Thoracic aorta endothelial cell (primary cell): ENCODE measurements at places on chromosomes 11 and 22. TPM values are rescaled to one million over a fixed set of nuclear protein-coding genes. Genes with fewer than 3 reads are reported as not detected.

PKNOX2 gene
- 0.07 and 0.13 TPM in 2 replicates for total RNA-seq

TRIM51 gene
- not detected in 2 replicates for total RNA-seq

HTR3A gene
- not detected in 2 replicates for total RNA-seq

SLC22A6 gene
- not detected in 2 replicates for total RNA-seq

DGAT2 gene
- 1.9 and 2.1 TPM in 2 replicates for total RNA-seq

OR2AT4 gene
- not detected in 2 replicates for total RNA-seq

MS4A4A gene
- not detected in 2 replicates for total RNA-seq

SCT gene
- not detected in 2 replicates for total RNA-seq

COMT gene
- 122 and 155 TPM in 2 replicates for total RNA-seq

RAB3IL1 gene
- total RNA-seq, result 1.0 and 1.6 TPM in 2 replicates

CCDC73 gene
- not detected in 2 replicates for total RNA-seq

MCHR1 gene
- total RNA-seq, result not detected in 2 replicates

MAP4K2 gene
- 42.2 and 66.5 TPM in 2 replicates for total RNA-seq

RTCB gene
- total RNA-seq, result 140 and 152 TPM in 2 replicates

KCNK4 gene
- 0.07 TPM in 1 of 2 replicates, not detected in the other for total RNA-seq

PTGDR2 gene
- under 0.01 TPM in 1 of 2 replicates, not detected in the other for total RNA-seq

TRIM49D2 gene
- total RNA-seq, result 0.14 TPM in 1 of 2 replicates, not detected in the other

HORMAD2 gene
- not detected in 2 replicates for total RNA-seq

TBX1 gene
- 1.9 and 17.7 TPM in 2 replicates for total RNA-seq

RIC3 gene
- 0.14 and 0.27 TPM in 2 replicates for total RNA-seq

IL17REL gene
- 0.13 and 0.22 TPM in 2 replicates for total RNA-seq

HTATIP2 gene
- total RNA-seq, result 60.7 and 74.2 TPM in 2 replicates

SLC22A25 gene
- total RNA-seq, result not detected in 2 replicates

ESAM gene
- total RNA-seq, result 136 and 154 TPM in 2 replicates

CATSPER1 gene
- not detected in 2 replicates for total RNA-seq

PKDREJ gene
- total RNA-seq, result under 0.01 TPM in 2 replicates

B3GAT1 gene
- 0.07 TPM in 1 of 2 replicates, not detected in the other for total RNA-seq

CDC42BPG gene
- total RNA-seq, result 0.13 and 0.22 TPM in 2 replicates

MRGPRX4 gene
- total RNA-seq, result not detected in 2 replicates

LRRC74B gene
- not detected in 2 replicates for total RNA-seq

ADAMTS8 gene
- total RNA-seq, result not detected in 2 replicates

HBG1 gene
- total RNA-seq, result not detected in 2 replicates

VWCE gene
- total RNA-seq, result 3.8 and 6.4 TPM in 2 replicates

OR8J3 gene
- total RNA-seq, result not detected in 2 replicates

SERPING1 gene
- total RNA-seq, result 0.14 TPM in 1 of 2 replicates, not detected in the other

ZDHHC13 gene
- total RNA-seq, result 65.7 and 108 TPM in 2 replicates
